ENCODE measurements at places on chromosomes 5 and 9.

- DNase-seq = no peak
Measured at GRCh38 chr5:95773335-95774059, 42.4 kb downstream of the RHOBTB3 start.

DNA sequence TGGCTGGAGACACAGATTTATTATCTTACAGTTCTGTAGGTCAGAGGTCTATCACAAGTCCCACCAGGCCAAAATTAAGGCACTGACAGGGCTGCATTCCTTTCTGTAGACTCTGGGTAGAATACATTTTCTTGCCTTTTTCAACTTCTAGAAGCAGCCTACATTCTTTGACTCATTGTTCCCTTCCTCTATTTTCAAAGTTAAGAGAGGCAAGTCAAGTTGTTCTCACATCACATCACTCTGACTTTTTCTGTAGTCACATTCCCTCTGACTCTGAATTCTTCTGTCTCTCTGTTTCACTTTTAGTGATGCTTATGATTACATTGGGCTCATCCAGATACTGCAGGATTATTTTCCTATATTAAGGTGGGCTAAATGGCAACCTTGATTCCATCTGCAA is 119.0 kb downstream of the MELK start:
- no peak for DNase-seq

- DNase-seq = no peak
Measured at GRCh38 chr5:123273984-123274383, 149.2 kb downstream of the CEP120 start.

DNA sequence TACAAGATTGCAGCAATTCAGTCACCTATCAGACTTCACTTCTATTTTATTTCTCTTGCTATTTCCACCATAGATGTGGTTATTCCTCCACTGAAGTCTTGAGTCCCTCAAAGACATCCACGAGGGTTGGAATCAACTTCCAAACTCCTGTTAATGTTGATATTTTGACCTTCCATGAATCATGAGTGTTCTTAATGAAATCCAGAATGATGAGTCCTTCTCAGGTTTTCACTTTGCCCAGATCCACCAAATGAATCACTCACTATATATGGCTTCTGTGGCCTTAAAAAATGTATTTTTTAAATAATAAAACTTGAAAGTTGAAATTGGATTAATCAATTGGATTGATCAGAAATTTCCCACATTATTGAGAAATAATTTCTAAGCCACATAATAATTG is 1821.0 kb downstream of the EFNA5 start:
- no peak for DNase-seq

DNA sequence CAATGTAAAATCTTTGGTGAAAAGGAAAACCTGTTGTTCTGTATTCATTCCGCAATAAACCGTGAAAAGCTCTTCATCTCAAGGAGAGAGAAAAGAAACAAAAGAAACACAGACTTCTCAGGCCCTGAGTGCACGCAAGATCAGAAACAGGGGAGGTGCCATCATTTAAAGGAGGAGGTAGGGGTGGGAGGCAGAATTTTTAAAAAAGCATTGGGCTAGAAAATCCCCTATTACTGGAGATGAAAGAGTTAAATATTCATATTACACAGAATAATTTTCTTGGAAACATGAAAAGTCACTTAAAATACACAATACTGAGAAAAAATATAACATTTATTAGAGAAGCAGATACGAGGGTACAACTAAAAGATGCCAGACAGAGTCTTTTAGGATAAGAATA is 56.3 kb downstream of the USP20 start:
- no peak for DNase-seq

DNA sequence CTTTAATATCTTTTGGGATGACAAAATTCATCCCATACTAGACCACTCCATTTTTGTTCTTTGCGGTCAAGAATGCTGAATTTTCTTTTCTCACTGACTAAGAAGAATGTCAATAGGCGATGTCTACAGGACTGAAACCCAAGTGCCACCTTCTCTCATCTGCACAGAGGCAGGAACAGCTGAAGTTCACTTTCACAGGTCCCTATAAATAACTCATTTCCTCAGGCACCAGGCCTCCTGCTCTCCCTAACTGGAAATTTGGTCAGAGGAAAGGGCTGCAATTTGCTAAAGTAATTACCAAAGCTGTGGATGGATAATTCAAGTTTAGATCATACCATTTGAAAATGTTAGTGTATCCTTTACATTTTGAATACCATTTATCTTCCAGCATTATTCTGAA is 142.9 kb downstream of the DIRAS2 start:
- DNase-seq = no peak

GRCh38 chr5:1732238-1732941 is 67.2 kb downstream of the MRPL36 start:
- no peak for DNase-seq
